ENCODE measurements at places on chromosomes 1 and 21.

GRCh38 chr1:113871597-113872113 lies at the start of gene PTPN22:
Gene PTPN22, minus strand, starts transcription at chr1:113871712.
- no peak for DNase-seq

- no peak for DNase-seq
These were observed 104.9 kb upstream of the EDEM3 start for GRCh38 chr1:184859381-184860105.

DNA sequence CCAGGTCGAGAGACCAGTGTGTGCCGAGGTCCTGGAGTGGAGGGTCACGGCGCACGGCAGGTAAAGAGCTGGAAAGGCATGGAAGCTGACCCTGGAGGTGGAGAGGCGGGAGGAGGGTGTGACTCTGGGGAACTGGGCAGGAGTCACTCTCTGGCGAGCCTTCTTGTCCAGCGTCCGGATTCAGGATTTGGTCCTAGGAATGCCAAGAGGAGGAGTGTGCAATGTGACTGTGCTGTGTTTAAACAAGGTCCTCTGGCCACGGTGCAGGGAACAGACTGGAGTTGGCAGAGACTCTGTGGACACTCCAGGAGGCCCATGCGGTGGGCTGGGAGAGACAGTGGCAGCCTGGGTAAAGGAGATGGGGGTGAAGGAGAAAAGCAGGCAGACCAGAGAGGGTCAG lies 64.2 kb upstream of the CASZ1 start:
- no peak for DNase-seq

GRCh38 chr1:201361652-201362504 lies 15.6 kb downstream of the TNNT2 start:
- peak; percentile 9 for DNase-seq

GRCh38 chr1:117112047-117112717 lies 9.4 kb downstream of the TRIM45 start:
- DNase-seq = no peak

DNA sequence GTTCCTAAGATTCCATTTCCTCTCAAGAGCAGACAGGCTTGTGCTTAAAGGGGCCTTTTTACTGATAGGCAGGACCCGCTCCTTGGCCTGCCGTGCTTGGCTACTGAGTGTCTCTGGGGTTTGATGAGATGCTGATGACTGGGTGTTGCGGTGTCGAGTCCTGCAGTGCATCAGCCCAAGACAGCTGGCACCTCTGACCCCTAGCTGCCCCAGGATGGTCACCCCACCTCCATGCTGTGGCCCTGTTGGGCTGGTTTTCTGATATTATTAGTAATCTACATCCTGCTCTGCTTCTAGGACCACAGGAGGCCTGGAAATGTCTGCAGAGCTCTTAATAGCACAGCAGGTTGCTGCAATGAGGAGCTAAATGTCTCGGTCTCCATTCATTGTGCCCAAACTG lies 28.7 kb downstream of the LRRC71 start:
- DNase-seq = no peak

GRCh38 chr21:41663805-41664788 lies 102.8 kb downstream of the RIPK4 start:
- no peak for DNase-seq

- DNase-seq = peak; percentile 24
These were observed 94.1 kb downstream of the CNIH3 start for GRCh38 chr1:224710196-224710595.

DNA sequence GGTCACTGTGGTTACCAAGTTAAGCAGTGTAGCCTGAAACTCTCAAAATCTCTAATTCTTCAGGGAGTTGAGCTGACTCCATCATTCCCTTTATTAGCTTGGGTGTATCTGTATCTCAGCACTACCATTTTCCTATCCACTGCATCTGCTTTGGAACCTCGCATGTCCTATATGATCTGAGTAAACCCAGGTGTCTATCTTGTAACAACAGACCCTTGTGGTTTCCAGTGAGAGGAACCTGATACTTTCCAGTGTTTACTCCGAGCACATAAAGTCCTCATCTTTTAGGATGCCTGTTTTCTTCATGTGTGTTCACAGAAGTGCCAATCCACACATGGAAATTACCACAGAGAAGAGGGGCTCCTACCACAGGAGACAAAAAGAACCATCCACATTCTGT lies 650.4 kb downstream of the LMO4 start:
- no peak for DNase-seq

- DNase-seq = peak; percentile 49
These were observed 232.1 kb upstream of the KAZN start for GRCh38 chr1:14366091-14367018.

- DNase-seq = no peak
These were observed 32.7 kb downstream of the NCMAP start for GRCh38 chr1:24588573-24588972.

- DNase-seq = no peak
These were observed 57.9 kb downstream of the SASS6 start for GRCh38 chr1:100074604-100075395.

DNA sequence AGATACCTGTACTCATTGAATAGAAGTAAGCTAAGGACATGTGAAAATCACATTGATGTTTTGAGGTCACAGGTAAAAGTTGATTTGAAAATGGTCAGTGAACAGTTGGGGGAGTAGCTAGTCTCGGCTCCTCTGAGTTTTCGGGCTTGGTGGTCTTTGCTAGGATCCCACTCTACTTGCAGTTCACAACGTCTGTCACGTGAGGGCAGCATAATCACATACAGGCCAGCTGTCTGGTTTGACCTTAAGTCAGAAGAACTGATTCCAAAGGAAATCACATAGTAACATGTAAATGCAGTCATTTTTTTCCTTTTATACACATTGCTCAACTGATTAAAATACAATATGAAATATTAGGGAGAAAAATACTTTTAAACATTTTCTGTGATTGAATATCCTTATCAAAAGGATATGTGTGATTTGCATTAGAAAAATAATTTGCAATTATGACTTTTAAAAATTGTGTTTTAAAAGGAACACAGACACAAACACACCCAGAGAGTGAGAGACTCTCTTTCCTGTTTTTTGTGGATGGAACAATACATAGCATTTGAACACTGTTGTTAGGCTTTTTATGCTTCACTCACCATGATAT lies 21.8 kb upstream of the PDC start:
- DNase-seq = peak; percentile 66

DNA sequence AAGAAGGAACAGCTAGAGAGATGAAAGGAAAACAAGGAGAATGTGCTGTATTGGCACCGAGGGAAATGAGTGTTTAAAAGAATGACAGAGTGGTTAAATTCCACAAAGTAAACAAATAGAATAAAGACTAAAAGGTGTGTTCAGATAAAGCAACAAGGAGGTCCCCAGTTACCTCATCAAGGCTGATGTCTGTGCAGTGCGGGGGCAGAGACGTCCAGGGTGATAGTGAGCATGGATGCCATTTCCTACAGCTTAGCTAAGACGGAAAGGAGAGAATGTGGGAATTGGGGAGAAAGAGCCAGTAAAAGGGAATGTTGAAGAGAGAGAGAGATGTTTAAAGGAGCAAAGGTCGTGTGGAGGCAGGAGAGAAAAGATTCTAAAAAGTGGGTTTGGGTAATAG lies 15.5 kb downstream of the LMOD1 start:
- DNase-seq = no peak

- no peak for DNase-seq
These were observed 45.1 kb upstream of the MPC2 start for GRCh38 chr1:167981933-167982332.

GRCh38 chr1:228695015-228695955 lies 40.0 kb upstream of the RHOU start:
- no peak for DNase-seq

DNA sequence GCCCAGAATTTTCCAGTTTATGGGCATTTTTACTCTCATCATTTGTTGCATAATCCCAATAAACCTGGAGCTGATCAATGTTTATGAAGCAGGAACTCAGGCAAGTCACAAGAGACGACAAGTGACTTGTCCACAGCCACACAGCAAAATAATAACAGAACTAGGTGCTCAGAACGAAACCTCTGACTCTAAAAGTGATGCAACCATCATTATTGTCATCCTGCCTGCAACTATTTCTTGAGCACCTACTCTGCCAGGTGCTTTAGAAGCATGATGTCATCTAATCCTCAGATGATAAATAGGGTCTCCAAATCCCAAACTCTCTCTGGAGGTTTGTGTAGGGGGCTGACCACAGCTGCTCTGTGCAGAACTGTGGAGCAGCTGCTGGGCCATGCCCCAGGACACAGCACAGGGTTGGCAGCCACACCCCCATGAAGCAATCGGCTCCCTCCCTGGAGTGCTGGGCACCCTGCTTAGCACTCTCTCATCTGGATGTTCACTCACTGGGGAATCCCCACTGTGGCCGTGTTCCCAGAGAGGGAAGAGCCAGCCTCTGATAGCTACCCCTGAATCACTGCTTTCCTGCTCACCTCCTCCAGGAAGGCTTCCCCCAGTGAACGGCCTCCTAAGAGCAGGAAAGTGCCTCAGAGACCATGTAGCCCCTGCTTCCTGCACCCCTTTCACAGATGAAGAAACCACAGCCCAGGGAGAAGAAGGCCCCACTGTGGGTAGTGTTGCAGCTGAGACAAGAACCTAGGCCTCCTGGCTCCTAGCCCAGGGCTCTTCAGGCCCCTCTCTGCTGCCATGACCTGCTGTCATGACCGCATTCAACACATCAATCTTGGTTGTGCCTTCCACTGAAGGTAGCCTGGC lies 2.1 kb downstream of the TTC22 start:
- no peak for DNase-seq

DNA sequence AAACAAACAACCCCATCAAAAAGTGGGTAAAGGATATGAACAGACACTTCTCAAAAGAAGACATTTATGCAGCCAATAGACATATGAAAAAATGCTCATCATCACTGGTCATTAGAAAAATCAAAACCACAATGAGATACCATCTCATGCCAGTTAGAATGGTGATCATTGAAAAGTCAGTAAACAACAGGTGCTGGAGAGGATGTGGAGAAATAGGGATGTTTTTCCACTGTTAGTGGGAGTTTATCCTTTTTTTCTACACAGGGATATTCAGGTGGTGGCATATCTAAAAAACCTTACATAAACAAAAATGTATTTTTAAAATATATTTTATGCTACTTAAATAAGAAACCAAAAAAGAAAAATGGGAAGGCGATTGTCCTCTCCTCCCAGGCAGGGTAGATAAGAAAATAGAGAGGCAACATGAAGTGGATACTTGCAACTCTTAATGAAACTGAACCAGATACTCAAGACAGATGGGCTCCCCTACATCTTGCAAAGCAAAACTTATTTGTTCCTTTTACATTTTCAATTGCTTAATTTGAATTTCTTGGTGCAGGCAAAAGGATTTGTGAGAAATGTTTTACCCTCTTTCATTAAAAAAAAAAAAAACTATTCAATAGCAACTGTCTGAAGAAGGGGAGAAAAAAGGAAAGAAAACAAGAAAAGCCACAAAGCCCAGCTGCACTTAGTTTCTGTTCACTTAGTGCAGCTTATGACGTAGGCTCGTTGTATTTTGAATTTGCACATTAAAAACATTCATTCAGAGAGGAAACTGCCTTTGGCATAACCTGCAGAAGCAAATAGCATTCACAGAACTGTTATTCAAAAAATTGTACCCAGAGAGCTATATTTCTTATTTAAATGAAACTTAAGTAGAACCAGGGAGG lies 36.9 kb upstream of the RGS1 start:
- no peak for DNase-seq

- DNase-seq = peak; percentile 43
These were observed 27.4 kb downstream of the SYF2 start for GRCh38 chr1:25204797-25205480.

DNA sequence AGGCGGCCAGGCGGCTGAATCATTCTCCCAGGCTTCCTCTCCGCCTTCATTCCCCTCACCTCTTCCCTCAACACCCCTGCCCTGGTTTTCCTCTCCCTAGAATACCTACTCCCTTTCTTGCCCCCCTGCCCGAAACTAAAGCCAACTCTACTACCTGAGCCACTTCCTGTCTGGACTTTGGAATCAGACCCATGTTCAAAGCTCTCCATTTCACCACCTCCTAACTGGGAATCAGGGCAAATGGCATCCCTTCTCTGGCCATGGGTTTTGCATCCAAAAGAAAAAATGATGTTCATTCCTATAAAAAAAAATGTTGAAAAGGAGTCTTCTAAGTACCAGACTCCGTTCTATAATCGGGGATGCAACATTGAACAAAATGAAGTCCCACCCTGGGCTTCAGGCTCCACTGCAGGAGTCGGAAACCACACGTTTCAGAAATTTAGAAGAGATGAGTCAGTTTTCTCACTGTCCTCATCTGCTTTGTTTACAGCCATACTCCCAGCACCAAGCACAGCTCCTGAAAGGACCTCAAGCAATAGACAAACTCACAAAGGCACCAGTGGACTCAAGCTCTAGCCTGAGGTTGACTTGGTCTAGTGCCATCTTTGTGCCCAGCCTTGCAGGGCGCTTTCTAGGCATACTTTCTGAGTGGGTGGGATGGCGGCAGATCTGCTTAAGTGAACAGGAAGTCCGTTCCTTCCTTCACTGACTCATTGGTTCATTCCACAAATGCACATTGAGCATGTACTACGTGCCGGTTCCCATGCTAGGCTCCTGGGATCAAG lies 176.2 kb downstream of the IGSF21 start:
- no peak for DNase-seq

DNA sequence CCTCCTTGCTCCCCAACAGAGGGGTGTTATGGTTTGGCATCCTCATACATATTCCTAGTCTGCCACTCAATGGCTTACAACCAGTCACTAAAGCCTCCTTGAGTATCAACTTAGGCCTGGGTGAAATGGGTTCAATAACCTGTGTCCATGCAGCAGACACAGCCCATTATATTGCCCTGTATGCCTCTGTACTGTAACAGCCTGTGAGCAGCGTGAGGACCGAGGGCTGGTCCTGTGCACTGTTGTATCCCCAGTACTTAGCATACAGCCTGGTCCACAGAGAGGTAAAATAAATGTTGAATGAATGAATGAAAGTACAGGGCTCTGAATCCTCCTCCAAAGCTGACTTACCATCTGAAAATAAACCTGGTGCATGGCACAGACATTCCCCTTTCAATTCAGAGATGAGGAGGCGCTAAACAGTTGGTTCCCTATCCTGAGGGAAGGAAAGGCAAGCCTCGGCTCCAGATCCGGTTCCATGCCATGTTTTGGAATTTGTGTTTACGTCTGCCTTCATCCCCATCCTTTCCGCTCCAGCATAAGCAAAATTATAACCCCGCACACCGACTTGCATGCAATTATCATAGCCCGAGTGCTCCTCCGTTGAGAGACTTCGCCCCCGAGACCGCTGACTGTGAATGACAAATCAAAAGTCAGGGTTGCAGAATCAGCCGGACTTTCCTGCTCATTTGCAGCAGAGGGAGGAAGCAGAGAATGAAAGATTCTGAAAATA lies 45.0 kb upstream of the DNAJC6 start:
- DNase-seq = peak; percentile 17
